ENCODE measurements at places on chromosomes 1 and 21.

GRCh38 chr21:41387042-41387819 is 25.4 kb downstream of the MX2 start:
- no peak for ATAC-seq

DNA sequence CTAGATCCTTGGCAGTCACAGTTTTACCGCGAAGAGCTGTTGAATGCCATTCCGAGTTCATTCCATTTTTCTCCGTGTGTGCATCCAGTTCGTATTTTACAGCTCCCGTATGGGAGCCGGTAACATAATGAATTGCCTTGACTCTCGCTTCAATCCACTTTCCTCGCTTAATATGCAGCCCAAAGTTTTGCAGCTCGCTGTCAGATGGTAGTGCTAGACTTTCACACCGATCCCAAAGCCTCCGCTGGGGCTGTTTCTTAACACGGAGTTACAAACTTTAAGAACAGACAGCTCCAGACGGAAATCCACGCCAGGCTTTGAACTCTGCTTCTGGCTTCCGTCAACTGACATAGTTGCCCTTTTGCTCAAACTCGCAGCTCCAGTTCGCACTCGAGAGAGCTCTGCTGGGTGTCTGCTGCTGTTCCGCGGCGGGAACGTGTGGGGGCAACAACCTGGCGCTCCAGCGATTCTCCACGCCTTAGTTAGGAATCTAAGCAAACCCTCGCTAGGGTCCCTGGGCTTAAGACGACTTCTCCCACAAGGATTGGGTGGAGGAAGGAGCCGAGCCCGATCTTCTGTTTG is 3.5 kb upstream of the ARID1A start:
- ATAC-seq: peak; percentile 32

DNA sequence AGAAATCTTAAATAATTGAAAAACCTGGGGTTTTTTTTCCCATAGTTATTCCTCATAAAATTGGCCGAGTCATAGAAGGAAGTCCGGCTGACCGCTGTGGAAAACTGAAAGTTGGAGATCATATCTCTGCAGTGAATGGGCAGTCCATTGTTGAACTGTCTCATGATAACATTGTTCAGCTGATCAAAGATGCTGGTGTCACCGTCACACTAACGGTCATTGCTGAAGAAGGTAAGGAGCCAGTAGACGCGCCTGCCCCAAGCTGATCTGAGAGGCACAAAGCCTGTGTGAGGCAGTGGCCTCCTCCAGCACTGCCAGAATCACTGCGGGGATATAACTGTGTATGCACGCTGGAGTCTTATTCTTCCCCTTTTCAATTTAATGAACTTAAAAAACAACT is 100.3 kb downstream of the PHTF1 start:
- no peak for ATAC-seq

DNA sequence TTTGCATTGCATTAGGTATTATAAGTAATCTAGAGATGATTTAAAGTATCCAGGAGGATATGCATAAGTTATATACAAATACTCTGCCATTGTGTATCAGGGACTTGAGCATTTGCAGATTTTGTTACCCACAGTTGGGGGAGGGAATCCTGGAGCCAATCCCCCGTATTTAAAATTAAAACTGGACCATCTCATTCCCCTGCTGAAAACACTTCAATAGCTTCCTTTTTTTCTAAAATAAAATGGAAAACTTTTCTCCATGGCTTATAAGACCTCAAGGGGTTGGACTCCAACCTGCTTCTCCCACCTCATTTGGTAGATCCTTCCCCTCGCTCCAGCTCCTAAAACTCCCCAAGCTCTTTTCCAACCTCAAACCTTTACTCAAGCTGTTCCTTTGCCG is 10.4 kb upstream of the CD34 start:
- ATAC-seq: no peak

GRCh38 chr1:3496916-3497315 is 42.5 kb downstream of the ARHGEF16 start:
- no peak for ATAC-seq

- peak; percentile 72 for ATAC-seq
Measured at GRCh38 chr1:92953491-92953890, 7.8 kb downstream of the DIPK1A start.

GRCh38 chr1:169563650-169564049 is 22.6 kb downstream of the F5 start:
- peak; percentile 60 for ATAC-seq

- no peak for ATAC-seq
Measured at GRCh38 chr1:177922209-177922608, 47.6 kb downstream of the SEC16B start.

GRCh38 chr1:45340816-45341466 is 701 bp upstream of the MUTYH start:
- no peak for ATAC-seq

DNA sequence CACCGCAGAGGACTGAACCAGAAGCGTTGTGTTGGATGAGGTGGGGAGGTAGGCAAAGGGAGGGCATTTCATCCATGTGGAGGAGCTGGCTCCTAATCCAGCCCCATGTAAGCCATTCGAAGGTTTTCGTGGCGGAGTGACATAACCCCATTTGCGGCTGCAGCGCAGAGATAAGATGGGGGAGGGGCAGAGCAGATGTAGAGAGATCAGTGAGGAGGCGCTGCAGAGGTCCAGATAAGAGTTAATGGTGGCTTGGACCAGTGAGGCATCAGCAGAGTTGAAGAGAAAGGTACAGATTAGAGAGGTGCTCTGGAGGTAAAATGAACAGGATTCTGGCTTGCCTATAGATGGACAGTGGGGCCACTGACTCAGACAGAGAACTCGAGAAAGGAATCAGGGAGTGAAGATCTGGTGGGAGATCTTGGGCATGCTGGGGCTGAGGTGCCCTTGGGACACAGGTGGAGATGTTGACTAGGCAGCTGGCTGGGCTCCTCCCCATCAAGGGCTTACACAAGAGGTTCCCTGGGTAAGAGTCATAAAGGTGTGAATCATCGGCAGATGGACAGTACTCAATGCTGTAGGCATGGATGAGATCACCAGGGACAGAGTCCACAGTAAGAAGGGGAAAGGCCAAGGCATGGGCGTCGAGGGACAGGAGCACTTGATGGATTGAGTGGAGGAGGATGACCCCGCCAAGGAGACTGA is 7.8 kb upstream of the PTPRF start:
- no peak for ATAC-seq

GRCh38 chr1:112402682-112403643 is 6.9 kb downstream of the CTTNBP2NL start:
- no peak for ATAC-seq

- ATAC-seq: no peak
Measured at GRCh38 chr1:15062479-15063099, 91.0 kb upstream of the TMEM51 start.

DNA sequence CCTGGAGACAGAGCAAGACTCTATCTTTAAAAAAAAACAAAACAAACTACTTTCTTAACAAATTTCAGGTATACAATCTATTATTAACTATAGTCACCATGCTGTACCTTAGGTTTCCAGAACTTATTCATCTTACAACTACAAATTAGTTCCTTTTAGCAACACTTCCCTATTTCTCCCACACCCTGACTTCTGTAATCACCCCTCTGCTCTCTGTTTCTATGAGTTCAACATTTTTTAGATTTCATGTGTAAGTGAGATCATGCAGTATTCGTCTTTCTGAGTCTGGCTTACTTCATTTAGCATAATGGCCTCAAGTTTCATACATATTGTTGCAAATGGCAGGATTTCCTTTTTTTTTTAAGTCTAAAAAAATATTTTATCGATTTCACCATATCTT is 77.9 kb upstream of the LPGAT1 start:
- ATAC-seq: no peak

DNA sequence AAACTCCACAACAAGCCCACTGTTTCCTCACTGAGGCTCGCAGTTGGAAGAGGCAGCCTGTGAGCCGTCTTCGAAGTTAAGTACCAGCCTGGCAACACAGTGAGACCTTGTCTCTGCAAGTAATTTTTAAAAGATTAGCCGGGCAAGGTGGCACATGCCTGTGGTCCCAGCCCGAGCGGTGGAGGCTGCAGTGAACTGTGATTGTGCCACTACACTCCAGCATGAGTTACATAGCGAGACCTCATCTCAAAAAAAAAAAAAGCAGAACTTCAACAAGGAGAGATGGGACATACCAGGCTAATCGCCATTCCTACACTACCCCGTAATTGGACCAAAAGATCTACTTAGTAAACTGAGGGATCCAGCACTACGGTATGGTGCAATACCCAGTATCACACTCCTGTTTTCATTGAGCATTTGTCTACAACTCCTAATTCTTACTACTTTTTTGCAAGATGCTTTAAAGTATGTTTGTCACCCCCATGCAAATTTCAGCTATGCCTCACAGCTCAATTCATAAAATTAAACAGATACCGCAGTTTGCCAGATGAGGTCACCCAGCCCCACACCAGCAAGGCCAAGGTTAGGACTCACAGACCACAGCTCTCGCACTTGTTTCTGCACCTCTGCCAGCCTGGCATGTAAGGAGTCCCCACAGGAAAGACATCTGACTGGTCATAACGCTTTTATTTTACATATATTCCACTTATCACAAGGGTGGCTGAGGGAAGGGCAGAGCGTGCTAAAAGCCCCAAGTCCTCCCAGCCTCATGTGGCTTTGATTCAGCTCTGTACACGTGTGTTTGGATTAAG is 21.0 kb downstream of the SDE2 start:
- no peak for ATAC-seq

DNA sequence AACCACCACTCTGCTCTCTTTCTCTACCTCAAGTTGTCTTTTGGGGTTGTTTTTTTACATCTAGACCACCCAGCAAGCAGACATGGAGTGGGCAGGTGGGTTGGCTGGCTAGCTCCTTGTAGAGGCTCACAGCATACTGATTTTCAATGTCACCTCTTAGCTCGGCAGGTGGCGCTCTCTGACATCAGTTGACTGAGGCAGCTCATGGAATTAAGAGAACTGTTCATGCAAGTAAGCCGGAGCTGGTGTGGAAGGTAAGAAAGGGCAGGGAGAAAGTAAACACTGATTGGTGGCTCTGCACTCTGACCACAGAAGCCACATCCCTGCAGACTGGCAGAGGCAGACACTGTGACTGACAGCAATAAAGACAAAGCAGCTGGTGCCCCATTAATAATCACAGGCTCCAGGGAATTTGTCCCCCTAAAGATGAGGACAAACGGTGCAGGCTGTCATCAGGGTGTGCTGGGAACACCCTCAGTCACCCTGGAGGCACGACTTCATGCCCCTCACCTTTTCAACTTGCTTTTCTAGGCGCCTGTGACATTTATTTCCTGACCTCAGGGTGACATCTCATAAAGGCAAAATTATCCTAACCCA is 226.8 kb downstream of the LMX1A start:
- no peak for ATAC-seq

DNA sequence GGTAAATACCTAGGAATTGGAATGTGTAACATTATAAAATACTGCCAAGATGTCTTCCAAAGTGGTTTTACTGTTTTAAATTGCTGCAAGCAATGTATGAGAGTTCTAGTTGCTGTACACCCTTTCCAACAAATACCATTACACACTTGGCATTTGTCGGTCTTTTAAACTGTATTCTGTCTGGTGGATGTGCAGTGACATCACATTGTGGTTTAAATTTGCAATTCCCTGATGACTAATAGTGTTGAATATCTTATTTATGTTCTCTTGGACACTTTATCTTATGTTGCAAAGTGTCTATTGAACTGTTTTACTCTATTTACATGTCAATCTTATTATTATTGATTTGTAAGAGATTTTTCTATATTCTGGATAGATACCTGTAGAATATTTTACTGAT is 561.2 kb upstream of the B3GALT2 start:
- no peak for ATAC-seq

GRCh38 chr21:27206368-27206982 is 239.6 kb upstream of the ADAMTS5 start:
- no peak for ATAC-seq

DNA sequence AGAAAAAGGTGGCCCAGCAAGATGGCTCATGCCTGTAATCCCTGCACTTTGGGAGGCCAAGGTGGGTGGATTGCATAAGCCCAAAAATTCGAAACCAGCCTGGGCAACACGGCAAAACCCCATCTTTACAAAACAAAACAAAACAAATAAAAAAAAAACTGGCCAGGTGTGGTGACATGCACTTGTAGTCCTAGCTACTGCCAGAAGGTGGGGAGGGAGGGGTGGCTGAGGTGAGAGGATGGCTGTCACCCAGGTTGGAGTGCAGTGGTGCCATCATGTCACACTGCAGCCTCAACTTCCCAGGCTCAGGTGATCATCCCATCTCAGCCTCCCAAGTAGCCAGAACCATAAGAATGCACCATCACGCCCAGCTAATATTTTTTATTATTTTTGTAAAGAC is 22.8 kb downstream of the RERE start:
- no peak for ATAC-seq

DNA sequence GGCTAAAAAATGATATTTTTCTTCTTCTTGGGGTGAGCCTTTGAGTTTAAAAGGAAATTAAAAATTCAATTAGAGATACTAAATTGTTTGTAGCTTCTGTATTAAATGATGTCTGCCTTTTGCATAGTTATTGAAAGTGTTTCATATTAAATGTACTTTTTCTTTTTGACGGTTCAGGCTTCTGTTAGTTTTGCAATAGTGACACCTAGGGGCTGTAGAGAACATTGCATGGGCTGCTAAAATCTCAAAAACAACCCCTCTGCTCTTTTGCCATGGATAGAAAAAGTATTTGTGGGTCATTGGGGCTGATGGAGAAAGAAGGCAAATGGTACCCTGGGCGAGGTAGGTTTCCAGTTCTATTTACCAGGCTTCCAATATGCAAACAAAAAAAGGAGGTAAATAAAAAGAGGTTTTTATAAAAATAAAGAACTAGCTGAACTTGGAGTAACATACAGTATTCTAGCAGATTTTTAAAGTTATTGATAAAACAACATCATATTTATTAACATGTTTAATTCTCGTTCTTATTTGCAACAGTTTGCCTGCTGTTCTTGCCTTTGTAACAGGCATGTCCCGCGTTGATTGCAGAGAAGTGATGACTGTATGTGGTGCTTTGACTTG is 115.4 kb upstream of the HOOK1 start:
- no peak for ATAC-seq

DNA sequence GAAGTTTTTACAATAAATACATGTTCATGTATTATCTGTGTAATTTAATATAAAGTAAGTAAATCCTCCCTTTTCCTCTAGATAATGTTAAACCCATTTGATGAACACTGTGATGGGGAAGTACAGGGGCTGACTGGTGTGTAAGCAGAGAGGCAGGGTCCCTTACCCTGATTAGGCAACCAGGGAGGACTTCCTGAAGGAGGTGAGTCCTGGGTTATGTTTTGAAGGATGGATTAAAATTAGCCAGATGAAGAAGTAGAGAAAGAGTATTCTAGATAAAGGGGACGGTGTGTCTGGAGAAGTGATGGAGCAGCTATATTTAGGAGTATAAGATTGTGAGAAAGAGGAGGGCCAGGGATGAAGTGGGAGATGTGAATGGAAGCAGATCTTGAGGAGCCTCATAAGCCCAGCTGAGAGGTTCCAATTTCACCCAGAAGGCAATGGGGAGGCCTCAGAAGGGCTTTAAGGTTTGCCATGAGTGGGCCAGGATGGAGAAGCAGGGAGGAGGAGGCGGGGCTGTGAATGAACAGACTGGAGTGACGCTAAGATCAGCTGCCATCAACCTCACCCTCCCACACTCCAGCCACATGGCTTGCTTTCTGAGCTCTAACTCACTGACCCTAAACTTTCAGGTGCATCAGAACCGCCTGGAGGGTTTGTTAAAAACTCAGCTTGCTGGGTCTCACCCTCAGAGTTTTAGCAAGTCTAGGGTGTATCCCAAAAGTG is 30.9 kb upstream of the ID3 start:
- ATAC-seq: peak; percentile 36

- no peak for ATAC-seq
Measured at GRCh38 chr1:4944911-4945310, 290.5 kb downstream of the AJAP1 start.

Measured in activated CD4-positive, CD25-positive, alpha-beta regulatory T cell treated with anti-CD3 and anti-CD28 coated beads, Interleukin-2, amount 50 U/mL, for 24 hours (primary cell).